Cardiac muscle cell (in vitro differentiated cells and primary cell): ENCODE measurements at places on chromosomes 2 and 18. TPM values are rescaled to one million over a fixed set of nuclear protein-coding genes. Genes with fewer than 3 reads are reported as not detected.

The SNORC gene
- 1.2 and 2.3 TPM in 2 replicates for polyA plus RNA-seq

The GNLY gene
- not detected in 2 replicates for polyA plus RNA-seq

The CD28 gene
- not detected in 2 replicates for polyA plus RNA-seq

The NDC80 gene
- 8.4 and 40.1 TPM in 2 replicates for polyA plus RNA-seq

The GPR17 gene
- polyA plus RNA-seq = 0.09 TPM in 1 of 2 replicates, not detected in the other

The PLEK gene
- polyA plus RNA-seq = 0.21 TPM in 1 of 2 replicates, not detected in the other

The ALPI gene
- polyA plus RNA-seq = not detected in 2 replicates

The GALNT14 gene
- 0.84 TPM in 1 of 2 replicates, not detected in the other for polyA plus RNA-seq

The RGPD3 gene
- polyA plus RNA-seq = 0.05 and 0.14 TPM in 2 replicates

The CYP1B1 gene
- 0.06 TPM in 1 of 2 replicates, not detected in the other for polyA plus RNA-seq

The CNGA3 gene
- not detected in 2 replicates for polyA plus RNA-seq

The CNRIP1 gene
- polyA plus RNA-seq = 9.3 and 14.3 TPM in 2 replicates

The PAIP2B gene
- 8.0 and 9.7 TPM in 2 replicates for polyA plus RNA-seq

The DNAH7 gene
- polyA plus RNA-seq = 0.55 and 0.75 TPM in 2 replicates

The NTSR2 gene
- polyA plus RNA-seq = not detected in 2 replicates

The SERPINB11 gene
- not detected in 2 replicates for polyA plus RNA-seq

The B3GNT7 gene
- polyA plus RNA-seq = 2.9 and 6.9 TPM in 2 replicates

The EFHD1 gene
- 12.4 and 19.5 TPM in 2 replicates for polyA plus RNA-seq

The KIF5C gene
- 0.82 and 3.2 TPM in 2 replicates for polyA plus RNA-seq

The SLC40A1 gene
- 7.3 and 11.5 TPM in 2 replicates for polyA plus RNA-seq

The PLEKHH2 gene
- polyA plus RNA-seq = 0.31 and 1.4 TPM in 2 replicates

The GPR39 gene
- polyA plus RNA-seq = 4.0 and 7.7 TPM in 2 replicates

The TMEM169 gene
- polyA plus RNA-seq = 0.65 and 1.9 TPM in 2 replicates

The TMEM163 gene
- polyA plus RNA-seq = 58.1 and 75.9 TPM in 2 replicates

The SLC8A1 gene
- polyA plus RNA-seq = 103 and 173 TPM in 2 replicates

The CERKL gene
- 0.06 and 0.30 TPM in 2 replicates for polyA plus RNA-seq

The DNAJC5G gene
- polyA plus RNA-seq = 4.4 and 7.5 TPM in 2 replicates

The ACTR3 gene
- polyA plus RNA-seq = 125 and 126 TPM in 2 replicates

The FABP1 gene
- 0.24 and 0.45 TPM in 2 replicates for polyA plus RNA-seq

The GPAT2 gene
- polyA plus RNA-seq = 1.8 and 2.2 TPM in 2 replicates

The ADGRF3 gene
- polyA plus RNA-seq = 0.33 and 0.56 TPM in 2 replicates

The HOXD9 gene
- not detected in 2 replicates for polyA plus RNA-seq

The RAPGEF4 gene
- polyA plus RNA-seq = 5.3 and 9.4 TPM in 2 replicates

The SRD5A2 gene
- not detected in 2 replicates for polyA plus RNA-seq

The CFAP221 gene
- 13.6 and 20.1 TPM in 2 replicates for polyA plus RNA-seq

The SERPINB13 gene
- polyA plus RNA-seq = not detected in 2 replicates

The NEU4 gene
- polyA plus RNA-seq = 0.13 and 1.6 TPM in 2 replicates

The ARHGAP25 gene
- 3.9 and 7.8 TPM in 2 replicates for polyA plus RNA-seq

The ASIC4 gene
- polyA plus RNA-seq = 3.3 and 4.3 TPM in 2 replicates

The REEP1 gene
- polyA plus RNA-seq = 19.3 and 20.4 TPM in 2 replicates

The POMC gene
- polyA plus RNA-seq = 2.0 TPM in 1 of 2 replicates, not detected in the other
